ENCODE measurements at places on chromosomes 3 and 15.

- DNase-seq: no peak
Observed at GRCh38 chr15:90863987-90864386, 4.4 kb upstream of the FURIN start.

- DNase-seq: no peak
Observed at GRCh38 chr3:10248984-10249748, 907 bp downstream of the TATDN2 start.

- no peak for DNase-seq
Observed at GRCh38 chr3:51637144-51637940, 33.7 kb upstream of the TEX264 start.

DNA sequence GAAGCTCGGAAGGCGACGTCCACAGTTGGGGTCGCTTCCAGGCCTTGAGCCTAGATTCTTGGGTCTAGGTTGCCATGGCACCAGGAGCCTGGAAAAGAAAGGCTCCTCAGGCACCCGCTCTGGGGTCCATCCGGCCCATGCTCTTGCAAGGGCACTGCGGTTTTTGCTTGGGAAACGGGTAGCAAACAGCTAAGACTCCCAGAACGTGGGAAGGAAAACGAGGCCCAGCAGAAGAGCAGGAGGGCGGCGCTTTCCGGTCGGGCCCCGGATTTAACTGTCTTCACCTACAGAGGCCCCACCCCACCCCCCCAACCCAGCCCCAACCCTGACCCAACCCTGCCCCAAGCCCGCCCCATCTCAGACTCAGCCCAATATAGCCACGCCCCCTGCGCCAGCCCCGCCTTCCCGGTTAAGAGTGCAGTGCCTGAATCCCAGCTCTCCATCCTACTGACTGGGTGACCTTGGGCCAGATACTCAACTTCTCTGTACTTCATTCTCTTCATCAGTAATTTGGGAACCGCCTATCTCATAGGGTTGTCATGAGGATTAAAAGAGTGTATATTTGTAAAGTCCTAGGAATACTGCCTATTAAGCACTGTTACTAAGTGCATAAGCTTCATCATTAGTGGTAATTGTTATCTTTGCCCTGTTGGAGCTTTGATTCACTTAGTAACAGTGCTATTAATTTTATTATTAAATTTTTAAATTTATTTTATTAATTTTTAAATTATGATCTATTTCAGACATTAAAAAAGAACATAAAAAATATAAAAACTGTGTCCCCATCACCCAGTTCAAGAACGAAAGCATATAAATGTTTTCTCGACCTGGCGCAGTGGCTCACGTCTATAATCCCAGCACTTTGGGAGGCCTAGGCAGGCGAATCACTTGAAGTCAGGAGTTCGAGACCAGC is 28.4 kb upstream of the SMAD6 start:
- no peak for DNase-seq

DNA sequence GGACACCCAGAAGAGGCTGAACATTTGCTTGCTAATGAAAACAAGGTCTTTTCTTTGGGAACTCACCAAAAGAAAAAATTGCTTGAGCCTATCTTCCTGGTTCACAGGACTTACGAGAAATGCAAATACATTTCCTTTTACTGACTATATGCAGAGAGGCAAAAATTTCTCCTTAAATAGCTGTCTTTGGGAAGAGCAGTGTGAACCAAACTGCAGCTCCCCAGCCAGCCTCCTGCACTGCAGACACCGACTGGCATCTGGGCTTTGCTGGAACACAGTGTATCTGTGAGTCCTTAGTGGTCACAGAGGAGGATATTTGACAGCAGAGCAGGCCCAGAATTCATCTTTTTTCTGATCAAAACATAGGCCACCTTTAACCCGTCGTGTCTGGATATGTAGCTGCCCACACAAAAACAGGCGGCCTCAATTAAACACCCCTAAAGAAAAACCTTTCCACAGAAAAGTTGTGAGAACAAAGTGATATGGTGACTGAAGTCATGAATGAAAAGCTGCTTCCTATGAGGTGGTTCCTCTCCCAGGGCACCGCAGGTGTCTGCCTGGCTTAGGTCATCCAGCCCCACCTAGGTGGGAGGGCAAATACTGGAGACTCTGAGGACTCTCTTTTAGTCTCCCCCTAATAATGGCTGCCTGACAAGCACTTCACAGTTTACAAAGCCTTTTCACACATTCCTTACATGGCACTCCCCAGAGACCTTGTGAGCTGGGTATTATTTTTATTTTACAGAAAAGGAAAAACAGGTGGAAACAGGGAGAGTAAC is 46.1 kb upstream of the TMEM158 start:
- DNase-seq: no peak

DNA sequence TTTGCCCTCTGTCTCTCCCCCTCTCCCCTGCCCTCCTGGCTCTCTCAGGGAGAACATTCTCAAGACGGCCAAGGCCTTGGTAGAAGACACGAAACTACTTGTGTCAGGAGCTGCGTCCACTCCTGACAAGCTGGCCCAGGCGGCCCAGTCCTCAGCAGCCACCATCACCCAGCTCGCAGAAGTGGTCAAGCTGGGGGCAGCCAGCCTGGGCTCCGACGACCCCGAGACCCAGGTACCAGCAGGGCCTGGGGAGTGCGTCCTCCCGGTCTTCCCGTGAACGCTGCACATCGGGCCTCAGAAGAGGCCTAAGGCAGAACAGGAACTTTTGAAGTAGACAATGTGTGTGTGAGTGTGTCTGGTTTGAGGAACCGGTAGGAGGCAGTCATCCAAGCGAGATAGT is 245.4 kb upstream of the TPM1 start:
- no peak for DNase-seq

DNA sequence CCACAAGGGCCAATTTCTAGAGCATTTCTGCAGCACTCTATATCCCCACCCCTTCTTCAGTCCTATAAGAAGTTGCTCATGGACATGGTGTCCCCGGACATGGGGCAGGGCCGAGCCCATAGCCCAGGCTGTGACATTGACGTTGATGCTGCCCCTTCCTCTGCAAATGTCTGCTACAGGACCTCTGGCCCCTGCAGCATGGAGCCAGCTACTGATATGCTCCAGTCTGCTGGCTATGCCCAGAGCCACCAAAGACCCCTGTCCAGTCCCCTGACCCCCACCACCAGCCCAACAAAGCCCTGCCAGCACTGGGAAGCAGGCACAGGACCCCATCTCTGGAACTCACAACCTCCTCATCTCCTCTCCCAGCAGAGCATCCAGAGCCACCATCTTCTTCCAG is 120.1 kb upstream of the SMAD3 start:
- DNase-seq: no peak

Measured in mucosa of gallbladder (tissue), 1 donor.